ENCODE measurements at places on chromosomes 1 and 21.

GRCh38 chr1:55558515-55558914, 343.4 kb upstream of the USP24 start:
- DNase-seq = no peak

GRCh38 chr1:229065613-229066012, 205.3 kb upstream of the RAB4A start:
- no peak for DNase-seq

GRCh38 chr1:186715887-186716809, 35.9 kb upstream of the PTGS2 start:
- no peak for DNase-seq

- no peak for DNase-seq
These were observed 8.0 kb upstream of the BARHL2 start for GRCh38 chr1:90724926-90725656.

- no peak for DNase-seq
These were observed 1057.3 kb downstream of the ADGRL2 start for GRCh38 chr1:82858031-82858430.

- no peak for DNase-seq
These were observed 894 bp downstream of the TCEA3 start for GRCh38 chr1:23423415-23424292.

DNA sequence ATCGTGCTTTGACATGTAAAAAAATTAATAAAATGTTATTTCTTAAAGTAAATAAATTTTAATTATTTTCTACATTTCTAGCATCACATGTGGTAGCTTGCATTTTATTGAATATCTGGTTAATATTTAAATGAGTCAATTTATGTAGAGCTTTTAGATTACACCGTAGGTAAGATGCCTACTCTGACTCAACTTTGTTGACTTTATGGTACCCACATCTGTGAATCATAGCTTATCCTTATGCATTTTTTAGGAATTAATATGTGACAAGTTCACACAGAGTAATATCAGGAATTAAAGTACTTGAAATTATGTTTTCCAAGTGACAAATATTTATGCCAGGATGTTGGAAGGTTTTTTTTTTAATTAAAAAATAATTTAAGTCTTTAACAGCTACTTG, 120.7 kb downstream of the LEPR start:
- DNase-seq = no peak

- DNase-seq = no peak
These were observed 107.0 kb upstream of the KRTAP19-8 start for GRCh38 chr21:31145274-31145673.

Measured in activated T-cell treated with anti-CD3 and anti-CD28 coated beads for 48 hours (primary cell).